ENCODE measurements at places on chromosomes 4 and X.
A peak's percentile ranks its signal among the peaks of the same experiment; 100 is the strongest.

DNA sequence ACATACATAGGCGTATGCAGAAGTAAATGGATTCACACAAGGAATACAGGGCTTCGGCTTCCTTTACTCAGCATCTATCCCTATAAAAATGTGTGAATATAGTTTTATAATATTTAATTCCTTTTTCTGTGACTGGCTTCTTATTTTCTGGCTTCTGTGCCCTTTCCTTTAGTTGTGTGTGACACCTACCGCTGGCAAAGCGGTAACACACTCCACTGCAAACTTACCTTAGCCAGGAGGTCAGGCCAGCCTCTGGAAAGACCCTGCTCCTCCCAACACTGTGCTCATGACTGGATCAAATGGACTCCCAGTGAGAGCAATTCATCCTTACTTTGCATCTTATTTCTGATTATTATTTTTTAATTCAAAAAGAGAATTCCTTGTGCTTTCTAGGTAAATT lies 244.2 kb downstream of the ANK2 start:
- H3K4me3 ChIP-seq, result no peak overlapping the region
- peaks cover 28% of the 10 kb centered on the region for H3K4me1 ChIP-seq
- no peak overlapping the region for H3K27ac ChIP-seq
- no peak for DNase-seq
- no peaks in the 10 kb centered on the region for H3K27me3 ChIP-seq
- H3K36me3 ChIP-seq, result peaks cover 2% of the 10 kb centered on the region

DNA sequence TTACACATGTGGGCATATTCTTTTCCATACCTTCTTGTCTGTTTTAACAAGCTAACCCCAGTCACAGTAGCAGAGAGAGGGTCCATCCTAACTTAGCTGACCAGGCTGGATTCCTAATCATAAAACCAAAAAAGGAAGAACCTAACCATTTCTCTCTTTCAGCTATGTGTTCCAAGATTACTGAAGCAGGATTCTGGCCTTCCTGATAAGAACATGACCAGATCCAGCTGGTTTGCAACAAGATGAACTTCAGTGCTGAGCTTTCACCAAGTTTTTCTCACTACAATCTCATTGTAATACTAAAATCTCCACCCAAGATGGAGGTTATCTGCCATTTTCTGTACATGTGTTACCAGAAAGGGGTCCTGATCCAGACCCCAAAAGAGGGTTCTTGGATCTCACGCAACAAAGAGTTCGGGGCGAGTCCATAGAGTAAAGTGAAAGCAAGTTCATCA lies 20.4 kb upstream of the UBA6 start:
- H3K27me3 ChIP-seq, result no peaks in the 10 kb centered on the region
- no peak overlapping the region for H3K27ac ChIP-seq
- no peak for DNase-seq
- peaks cover 39% of the 10 kb centered on the region for H3K36me3 ChIP-seq

GRCh38 chrX:1242891-1243402 lies 25.7 kb upstream of the CSF2RA start:
- peak overlapping the region; percentile 92 for H3K27ac ChIP-seq
- DNase-seq, result no peak
- H3K4me3 ChIP-seq, result no peak overlapping the region
- no peaks in the 10 kb centered on the region for H3K27me3 ChIP-seq

DNA sequence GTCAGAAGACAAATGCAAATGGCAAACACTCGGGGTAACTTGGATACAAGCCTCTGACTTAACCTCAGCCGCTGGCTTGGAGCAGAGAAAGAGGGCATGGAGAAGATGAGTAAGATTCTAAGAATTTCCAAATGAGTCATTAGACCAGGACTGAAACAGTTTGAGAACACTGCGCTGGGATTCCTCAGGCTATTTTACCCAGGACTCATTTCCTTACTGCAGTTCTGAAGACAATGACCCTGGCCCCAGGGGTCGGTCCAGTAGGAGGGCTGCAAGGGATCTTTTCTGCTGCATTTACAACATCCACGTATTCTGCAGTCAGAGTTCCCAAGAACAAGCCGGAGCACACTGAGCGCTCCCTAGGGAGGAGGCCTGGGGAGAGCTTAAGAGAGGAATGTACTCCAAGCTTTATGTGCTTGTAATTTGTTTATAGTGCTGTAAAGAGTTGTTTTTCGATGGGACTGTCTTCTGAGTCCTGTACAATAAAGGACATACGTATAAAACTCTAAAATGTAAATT lies 27.3 kb upstream of the SORBS2 start:
- peaks cover 5% of the 10 kb centered on the region for H3K36me3 ChIP-seq
- peak; percentile 53 for DNase-seq
- no peak overlapping the region for H3K27ac ChIP-seq
- no peak overlapping the region for H3K4me3 ChIP-seq

- peak overlapping the region; percentile 85 for H3K4me3 ChIP-seq
- peak overlapping the region; percentile 90 for H3K27ac ChIP-seq
- peak; percentile 18 for DNase-seq
- peaks cover 18% of the 10 kb centered on the region for H3K36me3 ChIP-seq
- no peaks in the 10 kb centered on the region for H3K27me3 ChIP-seq
- peaks cover 69% of the 10 kb centered on the region for H3K4me1 ChIP-seq
These were observed 178.5 kb downstream of the CBR4 start for GRCh38 chr4:168831585-168831918.

DNA sequence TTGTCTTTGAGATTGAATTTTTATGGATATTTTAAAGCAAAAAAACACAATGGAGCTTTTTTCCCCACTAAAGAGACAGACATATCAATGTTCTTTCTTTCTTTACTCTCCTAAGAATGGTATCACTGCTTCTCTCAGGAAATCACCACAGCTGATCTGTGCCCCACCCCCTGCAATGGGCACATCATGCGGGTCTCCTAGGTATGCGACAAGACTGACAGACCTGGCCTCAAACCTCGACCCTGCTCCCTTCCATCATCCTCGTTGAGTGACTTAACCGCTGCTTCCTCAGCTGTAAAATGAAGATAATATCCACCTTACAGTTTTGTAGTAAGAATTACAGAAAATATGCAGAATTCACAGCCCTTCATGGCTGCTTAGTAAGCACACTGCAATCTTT lies 58.3 kb downstream of the LEF1 start:
- H3K4me1 ChIP-seq, result peaks cover 78% of the 10 kb centered on the region
- peaks cover 35% of the 10 kb centered on the region for H3K36me3 ChIP-seq

GRCh38 chr4:96766359-96766758 lies 926.5 kb downstream of the PDHA2 start:
- no peaks in the 10 kb centered on the region for H3K4me1 ChIP-seq
- no peaks in the 10 kb centered on the region for H3K27me3 ChIP-seq
- H3K36me3 ChIP-seq, result no peaks in the 10 kb centered on the region
- H3K4me3 ChIP-seq, result no peak overlapping the region
- no peak for DNase-seq

DNA sequence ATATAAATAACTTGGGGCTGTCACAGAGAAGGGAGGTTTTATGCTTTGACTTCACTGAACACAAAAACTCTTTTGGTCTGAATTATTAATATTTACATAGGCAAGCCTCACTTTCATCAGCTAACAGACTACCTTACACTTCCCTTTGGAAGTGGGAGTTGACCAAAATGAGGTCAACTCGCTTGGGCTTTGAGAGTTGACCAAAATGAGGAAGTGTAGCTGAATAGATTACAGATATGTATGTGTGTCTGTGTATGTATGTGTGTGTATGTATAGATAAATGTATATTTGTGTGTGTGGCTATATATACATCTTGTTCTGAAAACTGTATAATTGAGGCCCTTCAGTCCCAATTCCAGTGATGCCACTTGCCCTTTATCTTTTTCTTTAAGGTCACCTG lies 113.3 kb upstream of the IL13RA1 start:
- DNase-seq, result no peak
- H3K36me3 ChIP-seq, result peaks cover 24% of the 10 kb centered on the region
- H3K4me3 ChIP-seq, result no peak overlapping the region
- no peak overlapping the region for H3K27ac ChIP-seq
- no peaks in the 10 kb centered on the region for H3K27me3 ChIP-seq
- H3K4me1 ChIP-seq, result no peaks in the 10 kb centered on the region

DNA sequence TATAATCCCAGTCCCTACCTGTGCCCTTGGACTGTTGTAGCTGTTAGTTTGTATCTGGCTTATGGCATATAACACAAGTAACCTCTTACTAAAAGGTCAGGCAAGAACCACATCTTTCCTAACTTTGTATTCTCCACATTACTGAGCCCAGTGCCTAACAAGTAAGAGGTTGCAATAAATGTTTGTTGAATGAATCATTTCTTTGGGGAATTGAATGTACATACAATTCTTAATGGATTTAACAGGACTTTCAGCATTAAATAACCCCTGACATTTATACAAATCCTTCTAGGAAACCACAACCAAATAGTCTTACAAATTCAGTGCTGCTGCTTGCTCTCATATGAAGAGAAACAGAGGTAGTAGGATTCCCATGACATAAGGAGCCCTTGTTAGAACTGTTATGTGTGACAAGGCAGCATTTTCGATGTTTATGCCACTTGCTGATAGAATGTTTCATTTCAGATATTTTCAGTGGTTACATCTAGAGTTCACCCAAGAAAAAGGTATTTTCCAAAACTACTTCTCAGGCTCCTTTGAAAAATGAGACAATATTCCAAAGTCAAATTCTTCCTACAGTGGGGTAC lies 62.0 kb downstream of the MBNL3 start:
- peaks cover 13% of the 10 kb centered on the region for H3K36me3 ChIP-seq
- no peak overlapping the region for H3K27ac ChIP-seq
- H3K4me3 ChIP-seq, result no peak overlapping the region

DNA sequence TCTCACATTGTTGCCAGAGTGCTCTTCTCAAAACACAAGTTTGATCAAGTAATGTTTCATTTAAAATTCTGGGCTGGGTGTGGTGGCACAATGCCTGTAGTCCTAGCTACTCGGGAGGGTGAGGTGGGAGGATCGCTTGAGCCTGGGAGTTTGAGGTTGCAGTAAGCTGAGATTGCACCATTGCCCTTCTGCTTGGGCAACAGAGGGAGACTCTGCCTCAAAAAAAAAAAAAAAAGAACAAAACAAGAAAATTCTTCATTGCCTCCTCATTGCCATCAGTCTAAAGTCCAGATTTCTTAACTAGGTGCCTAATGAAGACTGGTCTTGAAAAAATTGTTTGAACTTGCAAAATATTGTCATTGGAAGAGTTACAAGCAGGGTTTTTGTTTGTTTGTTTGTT lies 120.1 kb downstream of the MFAP3L start:
- H3K27me3 ChIP-seq, result peaks cover 4% of the 10 kb centered on the region
- DNase-seq, result no peak
- H3K27ac ChIP-seq, result no peak overlapping the region
- no peaks in the 10 kb centered on the region for H3K4me1 ChIP-seq

DNA sequence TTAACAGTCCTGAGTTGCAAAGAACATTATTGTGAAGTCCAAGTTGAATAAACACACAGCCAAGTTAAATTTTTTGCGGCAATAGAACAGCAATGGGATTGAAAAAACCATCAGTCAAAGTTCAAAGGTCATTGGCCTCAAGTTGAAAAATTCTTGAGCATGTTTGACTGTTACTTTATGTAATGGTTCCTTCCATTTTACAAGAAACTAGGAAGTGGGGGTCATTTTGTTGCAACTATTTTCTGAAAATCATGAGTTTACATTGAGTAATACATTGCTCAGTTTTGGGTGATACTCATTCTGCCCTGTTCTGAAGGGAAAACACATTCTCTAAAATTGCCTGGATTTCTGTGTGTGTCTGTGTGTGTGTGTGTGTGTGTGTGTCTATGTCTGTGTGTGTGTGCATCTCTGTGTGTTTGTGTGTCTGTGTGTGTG lies 5.2 kb upstream of the IRF2 start:
- no peak for DNase-seq
- H3K27ac ChIP-seq, result no peak overlapping the region
- peaks cover 31% of the 10 kb centered on the region for H3K4me1 ChIP-seq
- no peak overlapping the region for H3K4me3 ChIP-seq
- H3K36me3 ChIP-seq, result peaks cover 5% of the 10 kb centered on the region

DNA sequence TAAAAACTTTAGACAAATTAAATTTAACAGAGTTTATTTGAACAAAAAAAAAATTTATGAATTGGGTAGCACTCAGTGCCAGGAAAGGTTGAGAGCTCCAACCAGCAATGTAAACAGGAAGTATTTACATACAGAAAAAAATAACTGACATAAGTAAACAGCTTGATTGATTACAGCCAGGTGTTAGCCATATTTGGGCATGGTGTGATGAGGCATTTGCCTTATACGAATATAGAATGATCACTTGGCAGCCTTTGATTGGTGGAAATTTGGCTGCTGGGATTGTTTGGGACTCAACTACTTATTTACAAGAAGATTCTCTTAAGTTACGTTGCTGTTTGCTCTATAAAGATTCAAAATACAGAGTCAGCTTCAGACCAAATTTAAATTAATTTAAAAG lies 172.0 kb downstream of the ADAM29 start:
- H3K36me3 ChIP-seq, result no peaks in the 10 kb centered on the region
- no peak overlapping the region for H3K4me3 ChIP-seq
- DNase-seq, result no peak
- H3K27me3 ChIP-seq, result peaks cover 4% of the 10 kb centered on the region
- no peaks in the 10 kb centered on the region for H3K4me1 ChIP-seq

DNA sequence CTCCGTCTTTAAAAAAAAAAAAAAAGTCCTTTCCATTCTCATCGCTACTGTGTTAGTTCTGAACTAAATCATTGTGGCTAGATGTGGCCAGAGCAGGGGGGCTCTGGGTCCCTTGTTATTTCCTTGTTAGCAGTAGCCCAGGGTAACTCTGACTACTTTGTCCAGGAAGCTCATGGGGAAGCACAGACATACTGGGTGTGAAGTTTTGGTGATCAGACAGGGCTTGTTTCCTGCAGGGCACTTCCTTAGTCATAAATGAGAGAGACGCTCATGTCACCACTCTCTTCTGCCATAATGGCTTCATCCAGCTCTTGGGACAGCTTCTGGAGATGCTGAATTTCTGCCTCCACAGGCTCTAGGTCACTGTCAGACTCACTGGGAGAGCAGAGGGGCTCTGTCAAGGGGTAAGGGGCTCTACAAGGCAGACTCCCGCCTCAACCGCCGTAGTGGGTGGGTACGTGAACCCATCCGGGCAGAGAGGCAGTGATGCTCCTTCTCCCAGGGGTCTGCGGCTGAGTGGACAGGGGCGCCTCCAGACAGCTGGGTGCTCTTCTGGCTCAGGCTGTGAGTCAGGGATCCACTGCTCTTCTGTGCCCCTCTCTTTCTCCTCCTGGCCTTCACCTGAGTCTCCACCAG lies 12.9 kb downstream of the STIM2 start:
- H3K36me3 ChIP-seq, result peaks cover 18% of the 10 kb centered on the region
- no peaks in the 10 kb centered on the region for H3K27me3 ChIP-seq
